ENCODE measurements at places on chromosomes 2 and 18.

DNA sequence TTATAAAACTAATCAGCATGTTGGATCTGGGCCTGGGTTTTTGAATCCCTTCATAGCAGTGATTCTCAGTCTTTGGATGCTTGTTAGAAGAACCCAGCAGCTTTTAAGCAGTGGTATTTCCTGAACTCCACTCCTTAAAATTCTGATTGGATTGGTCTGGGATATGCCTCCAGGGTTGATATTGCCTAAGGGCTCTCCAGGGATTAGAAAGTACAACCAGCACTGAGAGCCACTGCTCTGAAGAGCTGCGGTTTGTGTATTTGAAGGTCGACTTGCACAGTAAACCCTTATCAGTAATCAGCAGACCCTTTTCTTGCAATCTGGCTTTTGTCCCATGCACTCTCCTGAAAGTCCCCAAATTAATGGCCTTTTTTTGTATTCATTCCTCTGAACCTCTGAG, 17.0 kb upstream of the RBMS1 start:
- DNase-seq = no peak

- DNase-seq = no peak
Observed at GRCh38 chr18:78983512-78983911, 3.9 kb downstream of the SALL3 start.

DNA sequence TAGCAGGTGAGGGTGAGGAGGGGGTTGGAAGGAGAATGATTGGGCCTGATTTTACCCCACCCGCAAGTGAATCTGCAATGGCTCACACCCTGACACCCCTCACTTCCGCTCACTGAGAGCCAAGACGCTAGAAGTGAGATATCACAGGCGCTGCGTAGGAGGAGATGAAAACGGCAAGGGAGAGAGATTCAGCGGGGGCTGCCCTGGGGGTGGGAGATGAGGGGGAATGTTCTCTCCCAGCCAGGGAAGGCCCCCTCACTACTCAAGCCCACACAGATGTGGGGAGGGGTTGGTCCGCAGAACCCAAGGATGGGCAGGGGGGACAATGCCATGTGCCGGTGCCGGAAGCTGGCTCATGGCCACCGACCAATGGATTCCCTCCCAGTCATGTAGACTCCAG, 32.9 kb downstream of the LOXHD1 start:
- no peak for DNase-seq

DNA sequence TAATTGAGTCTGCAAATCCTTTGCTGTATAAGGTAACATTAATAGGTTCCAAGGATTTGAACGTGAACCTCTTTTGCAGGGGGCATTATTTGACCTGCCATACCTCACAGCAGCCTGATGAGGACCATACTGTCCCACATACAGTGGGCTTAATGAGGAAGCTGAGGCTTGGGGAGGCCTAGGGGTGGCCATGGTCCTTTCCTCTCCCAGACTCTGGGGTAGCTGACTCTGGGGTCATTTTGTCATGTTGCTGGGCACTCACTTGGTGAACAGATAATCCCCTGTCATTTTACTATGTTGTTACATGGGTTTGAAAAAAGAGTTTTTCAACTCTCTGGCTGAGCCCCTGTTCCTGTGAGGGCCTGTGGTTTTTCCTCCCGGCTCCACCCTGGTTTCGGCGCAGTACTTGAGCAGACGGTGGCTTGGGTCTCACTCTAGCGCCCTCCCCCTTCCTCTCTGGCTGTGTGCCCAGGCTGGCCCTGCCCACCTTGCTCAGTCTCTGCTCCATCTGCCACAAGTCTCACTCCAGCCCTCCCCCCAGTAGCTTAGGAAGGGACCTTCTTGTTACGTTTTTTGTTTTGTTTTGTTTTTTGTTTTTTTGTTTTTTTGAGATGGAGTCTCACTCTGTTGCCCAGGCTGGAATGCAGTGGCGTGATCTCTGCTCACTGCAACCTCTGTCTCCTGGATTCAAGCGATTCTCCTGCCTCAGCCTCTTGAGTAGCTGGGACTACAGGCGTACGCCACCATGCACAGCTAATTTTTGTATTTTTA, 21.0 kb downstream of the INPP4A start:
- DNase-seq = peak; percentile 73

DNA sequence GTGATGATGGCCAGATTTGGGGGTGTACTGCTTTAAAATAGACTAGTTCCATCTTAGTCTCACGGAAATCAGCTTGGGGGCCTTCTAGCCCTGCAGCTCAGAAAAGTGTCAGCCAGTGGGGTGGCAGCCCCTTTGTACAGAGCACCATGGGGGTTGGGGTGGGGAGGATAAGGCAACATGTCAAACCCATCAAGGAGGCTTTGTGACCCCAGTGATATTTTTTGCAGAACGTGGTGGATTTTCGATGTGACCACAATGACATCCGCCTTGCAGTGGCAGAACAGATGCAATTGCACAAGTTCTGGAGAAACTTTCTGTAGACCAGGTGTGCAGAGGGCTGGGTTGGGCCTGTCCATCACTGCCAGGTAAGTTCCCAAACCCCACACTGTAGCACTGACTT, 3.0 kb upstream of the CD8A start:
- DNase-seq = peak; percentile 38
